MV-4-11 (cell line): ENCODE measurements at places on chromosomes 13 and 19.

DNA sequence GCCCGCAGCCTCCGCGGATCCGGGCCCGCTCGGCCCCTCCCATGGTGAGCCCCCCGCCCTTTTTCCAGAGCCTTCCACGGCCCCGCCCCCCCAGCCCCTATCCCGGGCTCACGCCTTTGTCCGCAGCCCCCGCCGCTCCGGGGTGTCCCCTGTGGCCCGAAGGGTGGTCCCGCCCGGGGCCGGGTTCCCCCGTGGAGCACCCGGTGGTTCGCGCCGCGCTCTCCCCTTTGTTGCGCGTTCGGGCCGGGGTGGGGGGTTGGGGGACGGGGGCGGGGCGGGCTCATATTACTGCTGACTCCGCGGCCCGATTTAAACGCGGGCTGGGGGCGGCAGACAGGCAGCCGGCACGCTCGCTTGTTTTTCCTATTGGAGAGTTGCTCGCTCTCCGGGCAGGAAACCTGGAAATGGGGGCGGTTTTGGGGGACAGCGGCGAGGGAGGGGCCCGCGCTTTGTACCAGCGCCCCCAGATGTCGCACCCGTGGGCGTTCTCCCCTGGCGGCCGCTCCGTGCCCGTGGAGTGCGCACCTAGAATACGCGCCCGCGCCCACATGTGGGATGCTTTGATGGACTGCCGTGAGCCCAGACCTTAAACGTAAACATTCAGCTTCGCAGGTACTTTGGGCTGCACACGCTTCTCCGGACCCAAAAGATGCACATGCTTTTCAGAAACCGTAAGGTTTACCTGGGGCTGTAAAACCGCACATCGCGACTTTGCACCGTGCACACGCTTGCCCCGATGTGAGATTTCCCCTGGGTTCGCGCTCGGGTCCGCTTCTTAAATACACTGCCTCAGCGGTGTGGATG, 699 bp downstream of the PTOV1 start:
- DNase-seq = no peak

GRCh38 chr13:51277928-51278327, 55.7 kb downstream of the FAM124A start:
- peak; percentile 15 for DNase-seq

- DNase-seq = no peak
Observed at GRCh38 chr13:70736622-70737317, 628.5 kb upstream of the KLHL1 start.

DNA sequence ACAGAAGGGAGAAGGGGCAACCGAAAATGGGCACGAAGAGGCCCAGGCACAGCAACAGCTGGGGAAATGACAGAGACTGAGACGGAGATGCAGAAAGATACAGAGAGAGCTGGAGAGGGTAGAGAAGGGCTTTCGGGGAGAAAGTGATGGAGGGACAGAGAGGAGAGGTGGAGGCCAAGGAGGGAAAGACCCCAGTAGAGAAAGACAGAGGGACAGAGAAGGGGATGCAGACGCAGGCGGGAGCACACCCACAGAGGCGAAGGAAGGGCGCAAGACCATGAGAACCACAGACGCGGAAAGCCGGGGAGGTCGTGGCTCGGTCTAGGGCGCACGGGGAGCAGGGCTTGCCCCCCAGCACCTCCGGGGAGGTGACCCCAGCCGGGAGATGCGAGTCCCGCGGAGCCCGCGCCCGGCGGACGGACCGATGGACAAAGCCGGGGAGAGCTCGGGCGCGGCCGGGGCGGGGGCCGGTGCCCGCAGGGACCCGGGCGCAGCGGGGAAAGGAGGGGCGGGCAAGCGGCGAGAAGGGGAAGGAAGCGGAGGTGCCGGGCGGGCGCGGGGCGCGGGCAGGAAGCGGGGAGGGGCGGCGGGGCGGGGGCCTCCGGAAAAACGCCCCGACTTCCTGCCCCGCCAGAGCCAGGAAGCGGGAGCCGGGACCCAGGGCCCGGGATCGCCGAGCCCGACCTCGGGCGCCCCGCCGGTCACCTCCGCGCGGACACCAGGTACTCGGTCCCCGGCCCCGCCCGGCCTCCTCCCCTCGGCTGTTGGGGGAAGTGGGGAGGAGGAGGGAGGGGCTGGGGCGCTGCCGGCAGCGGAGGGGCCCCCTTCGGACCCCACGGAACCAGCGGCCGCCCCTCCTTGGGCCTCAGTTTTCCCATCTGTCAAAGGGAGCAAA, at the start of gene ARHGEF1:
Gene ARHGEF1 (plus strand): TSS at position 617 of the 895 bp plus-strand sequence. CDS start 4,899 bp downstream, outside the sequence.
- DNase-seq = peak; percentile 53

GRCh38 chr13:94705081-94706030, 7.0 kb downstream of the SOX21 start:
- no peak for DNase-seq

- DNase-seq = no peak
Observed at GRCh38 chr13:111508164-111508870, 187.9 kb downstream of the TEX29 start.

GRCh38 chr13:110627351-110627750, 12.0 kb downstream of the NAXD start:
- DNase-seq = no peak

DNA sequence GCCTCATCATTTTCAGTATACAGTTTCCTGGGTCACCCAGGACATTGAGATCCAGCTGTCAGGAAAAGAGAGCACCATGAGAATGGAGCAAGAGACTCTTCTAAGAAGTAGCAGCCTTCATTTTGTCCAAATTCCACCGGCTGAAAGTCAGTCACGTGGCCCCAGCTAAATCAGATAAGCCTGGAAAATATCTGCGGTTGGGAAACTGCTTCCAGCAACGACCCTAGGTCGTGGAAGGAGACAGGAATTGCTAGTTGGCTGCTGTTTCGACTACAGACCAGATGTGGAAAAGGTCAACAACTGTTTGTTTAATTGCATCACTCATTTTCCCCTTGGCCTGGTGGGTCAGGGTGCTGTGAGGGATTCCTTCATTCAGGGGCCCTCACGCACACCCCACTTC, 107.0 kb downstream of the ZNF536 start:
- DNase-seq = no peak

- DNase-seq = no peak
Observed at GRCh38 chr19:38047049-38047438, 140.0 kb downstream of the SIPA1L3 start.

DNA sequence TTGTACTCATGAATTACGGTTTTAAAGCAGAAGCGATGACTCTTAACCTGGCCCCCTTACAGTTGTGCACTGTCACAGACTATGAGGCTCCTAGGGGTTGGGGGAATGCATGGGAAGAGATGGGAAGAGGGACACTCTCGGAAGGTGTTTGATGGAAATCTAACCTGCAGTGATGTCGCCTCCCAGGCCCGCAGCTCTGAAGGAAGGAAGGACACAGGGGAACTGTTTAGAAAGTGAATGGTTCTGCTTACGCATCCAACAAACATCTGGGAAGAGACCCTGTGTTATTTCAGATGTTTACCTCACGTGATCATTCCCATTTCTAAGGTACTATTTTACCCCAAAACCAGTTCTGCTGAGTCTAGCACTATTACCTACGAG, 48.0 kb upstream of the SLC7A9 start:
- no peak for DNase-seq

- DNase-seq = no peak
Observed at GRCh38 chr13:59472134-59472533, 691.6 kb downstream of the DIAPH3 start.

DNA sequence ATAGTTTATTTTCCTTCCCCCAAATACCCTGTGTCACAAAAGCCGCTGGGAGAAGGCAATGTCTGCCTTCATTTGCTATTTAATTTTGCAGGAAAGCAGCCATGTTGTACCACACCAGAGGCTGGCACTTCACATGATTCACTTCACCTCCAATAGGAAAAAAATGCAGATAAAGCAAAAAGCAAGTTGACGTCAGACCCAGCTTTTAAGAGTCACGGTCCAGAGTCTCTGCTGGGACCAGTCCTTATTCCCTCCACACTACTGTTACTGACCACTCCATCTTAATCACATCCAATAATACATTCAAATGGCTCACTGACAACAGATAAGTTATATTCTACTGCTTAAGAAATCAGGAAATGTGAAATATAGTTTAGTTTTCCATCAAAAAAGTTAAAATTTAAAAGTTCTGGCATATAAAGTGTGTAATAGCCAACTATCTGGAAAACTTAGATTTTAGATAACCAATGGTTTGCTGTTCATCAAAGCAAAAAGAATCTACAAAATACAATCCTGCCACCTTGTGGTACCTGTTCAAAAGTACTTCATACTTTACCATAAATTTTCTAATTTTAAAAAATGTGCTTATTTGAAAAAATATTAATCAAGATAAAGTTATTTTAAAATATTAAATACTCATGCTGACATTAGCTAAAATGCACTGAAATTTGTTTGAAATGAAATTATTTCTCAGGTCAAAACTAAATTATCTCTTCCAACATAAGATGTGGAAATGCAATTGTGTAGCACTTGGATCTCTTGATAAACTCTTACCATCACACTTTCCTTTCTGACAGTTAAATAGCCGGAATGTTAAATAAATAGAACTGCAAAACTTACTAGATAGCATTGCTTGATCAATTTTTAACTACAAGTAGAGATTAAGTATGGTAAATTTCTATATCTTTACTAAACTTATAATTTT, 97.3 kb downstream of the SERP2 start:
- peak; percentile 11 for DNase-seq

GRCh38 chr13:36736119-36736726, 62.4 kb downstream of the SERTM1 start:
- peak; percentile 40 for DNase-seq

- no peak for DNase-seq
Observed at GRCh38 chr13:95403349-95404140, 102.3 kb upstream of the ABCC4 start.

- DNase-seq = no peak
Observed at GRCh38 chr19:2791876-2792275, 6.6 kb downstream of the THOP1 start.

- DNase-seq = peak; percentile 82
Observed at GRCh38 chr19:14476673-14477401, 1.7 kb upstream of the PTGER1 start.

DNA sequence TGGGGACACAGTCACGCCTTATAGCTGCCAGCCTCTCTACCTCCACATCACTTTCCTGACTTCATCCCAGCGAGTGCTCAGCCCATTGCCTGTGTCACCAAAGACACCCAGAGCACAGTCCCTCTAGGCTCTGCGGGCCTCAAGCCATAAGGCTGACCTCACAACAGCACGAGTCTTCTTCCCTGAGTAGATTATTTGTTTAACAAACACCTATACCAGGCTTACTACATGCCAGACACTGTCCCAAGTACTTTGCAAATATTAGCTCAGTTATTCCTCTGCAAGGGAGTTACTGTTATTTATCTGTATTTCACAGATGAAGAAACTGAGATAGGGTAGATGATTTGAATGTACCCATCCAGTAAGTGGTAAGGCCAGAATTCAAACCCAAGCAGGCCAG, 504.3 kb downstream of the COG6 start:
- DNase-seq = no peak

DNA sequence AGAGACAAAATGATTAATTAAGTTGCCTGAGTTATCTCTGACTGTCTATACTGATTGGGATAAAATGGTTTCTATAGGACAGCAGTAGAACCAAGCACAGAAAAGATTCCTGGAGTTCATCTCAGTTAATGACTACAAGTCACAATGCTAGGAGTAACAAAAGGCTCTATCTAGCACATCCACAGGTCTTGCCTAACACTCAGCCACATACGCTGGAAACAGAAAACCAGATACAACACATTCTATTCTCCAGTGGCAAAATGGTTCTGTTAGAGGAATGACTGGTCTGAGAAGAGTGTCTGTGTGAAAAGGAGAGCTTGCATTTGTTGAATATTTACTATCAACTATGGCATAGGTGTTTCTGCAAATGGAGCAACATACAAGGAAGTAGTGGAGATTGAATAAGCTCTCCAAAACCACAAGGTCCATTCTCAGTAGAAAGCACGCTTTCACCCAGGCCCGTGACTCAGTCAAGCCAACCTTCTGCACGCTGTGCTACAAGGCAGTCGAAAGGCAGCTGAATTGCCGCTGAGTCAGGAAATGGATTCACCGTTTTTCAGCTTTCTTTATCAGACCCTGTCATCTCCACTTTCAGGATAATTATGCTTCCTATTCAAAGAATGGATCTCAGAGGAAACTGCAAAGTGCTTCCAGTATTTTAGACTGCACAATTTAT, 761.5 kb downstream of the EFNB2 start:
- DNase-seq = no peak

DNA sequence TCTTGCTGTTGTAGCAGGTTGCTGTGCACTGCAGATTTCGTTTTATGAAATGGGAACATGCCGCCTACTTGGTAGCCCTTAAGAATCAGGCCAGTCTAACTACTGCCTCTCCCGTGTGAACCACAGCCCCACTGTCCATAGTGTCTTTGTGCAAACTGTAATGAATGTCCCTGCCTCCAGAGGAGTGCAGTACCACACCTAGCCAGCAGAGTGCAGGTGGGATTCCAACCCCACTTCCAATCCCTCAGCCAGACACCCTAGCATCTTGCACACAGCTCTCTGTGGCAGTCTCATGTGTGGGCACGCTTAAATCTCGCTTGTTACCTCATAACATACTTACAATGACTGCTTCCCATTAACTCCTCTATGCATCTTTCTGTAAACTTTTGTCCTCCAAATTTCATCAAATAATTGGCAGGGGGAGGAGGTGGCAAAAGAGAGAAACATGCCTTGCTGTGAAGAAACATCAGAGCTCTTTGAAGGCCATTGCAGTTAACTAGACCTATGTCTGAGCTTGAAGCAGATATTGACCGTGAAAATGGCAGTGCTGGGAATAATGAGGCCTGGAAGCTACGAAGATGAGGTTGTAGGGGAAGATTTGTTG, 47.2 kb downstream of the ZAR1L start:
- no peak for DNase-seq

GRCh38 chr19:49799798-49800376, 13.2 kb downstream of the FUZ start:
- DNase-seq = no peak

GRCh38 chr13:59677966-59678814, 485.5 kb downstream of the DIAPH3 start:
- peak; percentile 63 for DNase-seq

GRCh38 chr13:28755546-28755870, 36.7 kb upstream of the SLC46A3 start:
- no peak for DNase-seq

DNA sequence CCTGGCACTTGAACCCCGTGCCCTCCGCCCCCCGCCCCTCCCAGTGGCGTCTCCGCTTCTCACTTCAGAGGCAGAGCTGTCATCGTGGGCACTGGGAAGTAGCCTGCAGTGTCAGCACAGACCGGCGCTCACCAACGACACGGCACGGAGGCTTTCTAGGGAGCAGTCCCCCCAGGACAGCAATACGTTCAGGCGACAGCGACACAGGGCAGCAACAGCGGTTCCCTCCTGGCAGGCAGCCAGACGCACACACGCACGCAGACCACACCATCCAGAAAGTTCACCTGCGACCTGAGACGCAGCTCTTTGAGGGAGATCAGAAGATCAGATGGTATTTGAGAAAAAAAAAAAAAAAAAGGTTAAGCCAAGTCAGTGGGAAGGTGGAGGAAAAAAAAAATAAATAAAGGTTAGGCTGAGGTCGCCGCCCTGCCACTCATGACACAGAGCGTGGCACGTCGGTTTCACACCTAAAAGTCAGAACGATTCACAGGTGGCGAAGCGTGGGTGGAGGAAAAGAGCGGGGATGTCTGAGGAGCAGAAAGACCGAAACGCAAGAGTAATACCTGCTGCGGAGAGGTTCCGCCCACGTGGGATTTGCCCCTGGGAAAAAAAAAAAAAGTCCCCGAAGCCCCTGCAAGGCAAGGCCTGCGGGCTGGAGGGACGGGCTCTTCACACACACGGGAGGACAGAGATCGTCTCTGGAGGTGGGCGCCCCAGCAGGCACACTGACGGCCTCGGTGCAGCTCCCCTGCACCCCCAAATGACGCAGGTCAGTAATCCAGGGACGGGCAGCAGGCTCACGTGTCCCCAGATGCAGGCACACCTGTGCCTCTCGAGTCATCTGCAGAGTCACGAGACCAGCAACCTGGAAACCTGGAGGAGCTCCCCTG, 94.5 kb downstream of the GNG7 start:
- DNase-seq = no peak

GRCh38 chr19:14006766-14007562, 844 bp upstream of the RFX1 start:
- DNase-seq = no peak
